ENCODE measurements at places on chromosomes 6 and 20.

GRCh38 chr6:166559211-166559610 is 27.3 kb downstream of the RAMACL start:
- DNase-seq, result no peak

GRCh38 chr20:33262658-33263065 is 20.4 kb upstream of the BPIFB1 start:
- DNase-seq, result peak; percentile 51

DNA sequence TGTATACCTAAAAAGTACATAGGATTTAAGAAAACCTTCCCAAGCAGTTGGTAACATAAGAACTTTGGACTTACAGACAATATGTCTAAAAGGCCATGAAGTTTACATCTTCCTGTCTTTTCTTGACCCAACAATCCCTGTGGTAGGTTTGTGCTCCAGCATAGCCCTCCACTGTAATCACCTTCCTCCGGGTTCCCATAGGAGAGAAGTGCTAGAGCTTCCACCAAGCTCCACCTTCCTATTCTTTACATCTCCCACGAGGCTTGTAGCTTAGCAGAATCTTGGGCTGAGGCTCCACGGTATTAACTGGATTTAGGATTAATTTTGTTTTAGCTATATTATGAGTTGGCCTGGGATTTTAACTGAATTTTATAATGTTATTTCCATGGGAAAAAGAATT is 23.3 kb downstream of the ADGRG6 start:
- no peak for DNase-seq

- DNase-seq, result no peak
These were observed 16.0 kb downstream of the DSE start for GRCh38 chr6:116386581-116387299.

DNA sequence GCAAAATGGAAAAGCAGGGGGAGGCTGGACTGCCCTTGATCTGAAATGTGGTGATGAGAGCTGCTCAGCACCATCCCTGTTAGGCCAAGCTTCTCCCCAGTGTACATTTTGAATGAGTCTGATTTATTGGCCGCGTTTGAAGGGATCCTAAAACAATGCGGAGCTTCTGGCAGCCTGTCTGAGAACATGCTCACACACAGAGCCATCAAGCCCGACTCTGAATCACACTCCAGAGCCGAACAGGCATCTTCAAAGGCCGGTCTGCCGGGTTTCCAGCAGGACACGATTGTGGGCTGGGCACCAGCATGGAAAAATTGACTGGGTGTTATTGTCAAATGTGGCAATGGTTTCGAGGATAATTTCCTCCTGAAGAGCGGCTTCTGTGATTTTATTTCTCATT is 235.9 kb downstream of the TFAP2C start:
- no peak for DNase-seq

DNA sequence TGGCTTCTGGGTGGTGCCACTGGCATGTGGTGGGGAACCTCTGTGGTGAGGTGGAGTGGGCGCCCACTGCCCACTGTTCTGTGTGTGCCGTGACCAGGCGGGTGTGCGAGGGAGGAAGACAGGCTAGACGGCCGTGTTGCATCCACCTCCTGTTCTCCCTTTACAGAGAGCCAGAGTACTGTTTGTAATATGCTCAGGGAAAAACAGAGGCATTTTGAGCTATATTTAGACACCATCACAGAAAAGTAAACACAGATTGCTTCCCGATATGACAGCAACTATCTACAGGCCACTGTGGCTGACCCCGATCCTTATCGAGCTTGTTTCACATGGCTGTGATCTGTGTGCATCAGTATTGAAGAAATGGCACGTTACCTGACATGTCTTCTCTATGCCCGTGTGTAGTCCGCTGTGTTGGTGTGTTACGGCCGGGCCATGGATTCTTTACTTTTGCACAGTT is 45.6 kb downstream of the ARID1B start:
- no peak for DNase-seq

GRCh38 chr6:19721766-19722377 is 115.3 kb upstream of the ID4 start:
- DNase-seq, result no peak

DNA sequence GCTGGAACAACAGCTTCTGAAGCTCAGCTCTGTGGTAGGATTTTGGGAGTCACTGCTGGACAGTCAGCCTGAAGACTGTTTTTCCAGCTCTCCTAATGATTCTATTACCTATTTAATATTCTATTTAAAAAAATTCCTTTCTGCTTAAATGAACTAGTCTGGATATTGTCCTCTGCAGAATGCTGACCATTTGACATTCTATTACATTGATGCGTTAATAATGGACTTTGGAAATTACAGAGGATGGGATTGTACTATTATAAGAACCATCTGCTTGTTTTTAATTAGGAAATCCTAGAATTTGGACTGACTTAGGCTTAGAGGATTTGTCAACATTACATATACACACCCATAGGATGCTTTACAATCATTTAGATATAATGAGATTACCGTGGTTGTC is 19.7 kb downstream of the LRP11 start:
- DNase-seq, result no peak

GRCh38 chr20:24985802-24986201 is 6.7 kb downstream of the APMAP start:
- DNase-seq, result no peak

DNA sequence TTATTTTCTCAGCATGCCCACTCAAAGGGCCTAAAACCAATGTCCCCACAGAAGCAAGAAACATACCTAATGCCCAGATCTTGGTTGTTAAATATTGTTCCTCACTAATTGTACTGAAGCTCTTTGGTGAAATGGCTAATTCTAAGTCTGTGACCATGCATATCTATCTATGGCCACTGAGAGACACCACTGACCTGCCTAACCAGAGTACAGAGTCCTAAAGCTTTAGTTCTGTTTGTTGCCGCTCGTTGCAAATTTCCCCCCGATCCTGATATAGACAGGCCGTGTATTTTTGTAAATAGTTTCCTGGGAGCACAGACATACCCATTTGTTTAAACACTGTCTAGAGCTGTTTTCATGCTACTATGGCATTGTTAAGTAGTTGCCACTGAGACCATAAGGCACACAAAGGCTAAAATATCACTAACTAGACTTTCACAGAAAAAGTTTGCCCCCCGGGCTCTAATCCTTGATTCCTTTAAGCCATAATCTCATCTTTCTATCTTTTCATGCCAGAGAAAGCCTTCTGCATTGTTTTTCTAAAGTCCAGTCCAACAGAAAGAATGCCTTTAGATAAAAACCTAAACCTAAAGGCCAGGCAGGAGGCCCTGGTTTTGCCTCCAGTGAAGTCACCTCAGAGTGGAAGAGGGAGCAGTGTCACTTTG is 48.7 kb downstream of the DNAAF9 start:
- no peak for DNase-seq

- DNase-seq, result no peak
These were observed 110.5 kb downstream of the KIF16B start for GRCh38 chr20:16462711-16463110.

DNA sequence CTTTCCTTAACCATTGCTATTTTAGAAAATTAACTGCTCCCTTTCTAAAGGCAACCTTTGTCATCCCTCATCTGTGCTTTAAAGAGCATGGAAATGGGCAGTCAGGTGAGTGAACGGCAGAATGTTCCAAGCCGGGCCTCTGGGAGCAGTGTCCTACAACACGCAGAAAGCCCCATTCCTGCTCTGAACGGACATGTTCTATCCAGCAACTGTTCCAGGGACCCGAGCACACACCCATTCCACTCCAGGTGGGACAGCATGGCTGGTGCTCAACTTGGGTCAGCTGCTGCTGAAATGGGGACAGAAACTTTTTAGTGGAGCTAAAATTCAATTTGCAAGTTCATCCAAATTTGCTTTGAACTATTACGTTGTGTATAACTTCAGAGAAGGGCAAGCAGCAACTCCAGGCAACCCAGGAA is 26.7 kb downstream of the DIDO1 start:
- DNase-seq, result no peak

DNA sequence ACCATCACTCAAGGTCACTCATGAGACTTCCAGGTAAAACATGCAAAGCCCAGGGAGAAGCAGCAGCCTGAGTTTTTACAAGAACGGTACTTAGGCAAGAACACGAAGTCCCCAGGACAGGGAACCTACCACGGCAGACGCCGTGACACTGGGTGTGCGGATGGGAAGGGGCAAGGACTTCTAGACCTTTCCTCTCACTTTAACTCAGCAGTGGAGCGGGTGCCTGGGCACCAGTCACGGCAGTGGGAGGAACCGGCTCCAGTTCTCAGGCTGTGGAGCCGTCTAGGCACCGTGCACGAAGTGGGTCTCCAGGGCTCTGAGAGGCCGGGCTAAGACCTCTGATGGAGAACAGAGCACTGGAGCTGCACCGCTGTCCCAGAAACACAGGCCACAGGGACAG is 2.5 kb downstream of the ZBTB46 start:
- DNase-seq, result no peak

DNA sequence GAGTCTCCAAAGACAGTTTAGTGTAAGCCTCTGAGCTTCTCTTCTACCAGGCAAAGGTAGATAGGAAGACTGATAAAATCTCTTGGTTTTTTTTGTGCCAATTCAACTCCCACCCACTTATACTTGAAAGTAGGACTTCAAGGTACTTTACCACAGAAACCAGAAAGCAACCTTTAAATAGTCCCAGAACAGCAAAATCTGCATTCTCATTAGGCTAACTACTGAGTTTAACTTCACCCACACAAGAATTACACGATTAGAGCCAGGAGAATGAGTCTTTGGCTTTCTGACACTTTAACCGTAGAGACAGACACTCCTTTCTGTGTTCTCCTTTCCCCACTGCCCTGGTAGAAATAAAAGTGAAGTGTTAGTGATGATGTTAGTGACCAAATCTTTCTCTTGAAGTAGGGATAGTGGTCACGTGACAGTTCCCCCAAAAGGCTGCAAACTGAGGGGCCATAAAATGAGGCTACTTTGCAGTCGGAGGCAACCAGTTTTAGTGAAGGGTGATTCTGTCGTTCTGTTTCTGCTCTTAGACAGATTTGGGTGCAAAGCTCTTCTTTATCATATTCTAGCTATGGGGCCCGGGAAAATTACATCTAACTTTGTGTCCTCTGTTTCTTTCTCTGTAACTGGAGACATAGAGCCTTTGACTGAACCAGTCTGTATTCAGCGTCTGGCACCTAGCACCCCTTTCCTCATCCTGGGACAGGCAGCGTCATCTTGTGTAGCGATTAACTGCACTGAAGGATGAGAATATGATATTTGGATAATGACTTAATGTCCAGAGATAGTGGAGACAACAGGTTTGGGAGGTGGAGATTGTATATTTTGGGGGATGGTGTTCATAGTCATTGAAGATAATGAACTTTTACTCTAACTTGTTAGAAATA is 206.4 kb upstream of the CITED2 start:
- DNase-seq, result no peak

GRCh38 chr6:159217595-159218275 is 48.5 kb downstream of the FNDC1 start:
- peak; percentile 36 for DNase-seq

DNA sequence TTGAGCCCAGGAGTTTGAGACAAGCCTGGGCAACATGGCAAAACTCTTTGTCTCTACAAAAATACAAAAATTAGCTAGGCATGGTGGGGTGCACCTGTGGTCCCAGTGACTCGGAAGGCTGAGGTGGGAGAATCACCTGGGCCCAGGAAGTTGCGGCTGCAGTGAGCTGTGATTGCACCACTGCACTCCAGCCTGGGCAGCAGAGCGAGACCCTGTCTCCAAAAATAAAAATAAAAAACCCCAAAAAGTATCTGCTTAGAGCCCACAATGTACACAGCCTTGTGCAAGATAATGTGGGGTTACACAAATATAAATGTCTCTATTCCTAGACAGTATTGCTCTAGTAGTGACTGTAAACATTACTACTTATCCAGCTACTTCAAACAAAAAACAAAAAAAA is 5.9 kb downstream of the ESF1 start:
- no peak for DNase-seq

DNA sequence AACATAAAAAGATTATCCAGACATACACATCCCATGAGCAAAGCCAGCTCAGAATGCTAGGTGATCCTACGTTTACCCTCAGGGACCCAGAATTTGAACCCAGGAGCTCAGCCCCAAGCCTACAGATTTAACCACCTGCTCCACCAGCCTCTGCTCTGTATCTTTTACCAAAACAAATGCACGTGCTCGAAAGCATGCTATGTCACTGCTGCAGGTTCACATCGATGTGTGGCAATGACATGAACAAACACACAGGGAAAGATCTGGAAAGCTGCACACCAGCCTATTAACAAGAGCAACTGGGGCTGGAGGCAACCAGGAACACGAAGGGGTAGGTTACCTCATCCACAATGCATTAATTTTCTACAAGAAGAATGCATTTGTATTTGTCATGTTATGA is 32.1 kb downstream of the PREX1 start:
- DNase-seq, result no peak

DNA sequence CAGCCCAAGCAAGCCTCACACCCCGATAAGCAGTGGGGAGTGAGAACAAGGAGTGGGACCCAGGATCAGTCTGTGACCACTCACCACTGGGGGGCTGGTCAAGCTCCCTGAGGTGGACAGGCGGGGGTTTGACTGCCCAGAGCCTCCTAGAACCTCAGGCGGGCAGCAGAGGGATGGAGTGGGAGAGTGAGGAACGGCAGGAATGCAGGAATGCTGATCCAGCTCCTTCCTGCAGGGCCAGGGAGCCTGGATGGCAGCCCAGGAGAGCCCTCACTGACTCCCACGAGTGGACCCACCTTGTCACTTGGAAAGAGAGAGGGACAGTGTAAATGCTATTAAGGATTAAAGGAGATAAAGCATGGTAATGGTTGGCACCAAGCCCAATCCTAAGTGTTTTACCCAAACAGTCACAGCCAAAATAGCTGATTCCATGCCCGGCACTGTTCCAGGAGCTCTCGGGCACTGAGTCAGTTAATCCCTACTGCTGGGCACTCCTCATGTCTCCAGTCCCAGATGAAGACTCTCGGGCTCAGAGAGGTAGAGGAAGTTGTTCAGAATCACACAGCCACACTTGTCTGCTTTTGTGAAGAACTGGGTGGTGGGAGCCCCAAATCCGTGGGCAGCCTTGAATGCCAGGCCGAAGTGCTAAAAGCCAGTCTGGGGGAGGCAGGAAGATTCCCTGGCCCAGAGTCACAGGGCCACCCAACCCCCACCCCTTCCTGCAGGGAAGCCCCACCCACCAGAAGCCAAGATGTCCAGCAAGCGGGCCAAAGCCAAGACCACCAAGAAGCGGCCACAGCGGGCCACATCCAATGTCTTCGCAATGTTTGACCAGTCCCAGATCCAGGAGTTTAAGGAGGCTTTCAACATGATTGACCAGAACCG is 3.1 kb downstream of the MYL9 start:
- DNase-seq, result no peak

- no peak for DNase-seq
These were observed 132.5 kb downstream of the EPM2A start for GRCh38 chr6:145602726-145603326.

GRCh38 chr6:52937908-52938307 is 28.4 kb upstream of the GSTA3 start:
- DNase-seq, result no peak

DNA sequence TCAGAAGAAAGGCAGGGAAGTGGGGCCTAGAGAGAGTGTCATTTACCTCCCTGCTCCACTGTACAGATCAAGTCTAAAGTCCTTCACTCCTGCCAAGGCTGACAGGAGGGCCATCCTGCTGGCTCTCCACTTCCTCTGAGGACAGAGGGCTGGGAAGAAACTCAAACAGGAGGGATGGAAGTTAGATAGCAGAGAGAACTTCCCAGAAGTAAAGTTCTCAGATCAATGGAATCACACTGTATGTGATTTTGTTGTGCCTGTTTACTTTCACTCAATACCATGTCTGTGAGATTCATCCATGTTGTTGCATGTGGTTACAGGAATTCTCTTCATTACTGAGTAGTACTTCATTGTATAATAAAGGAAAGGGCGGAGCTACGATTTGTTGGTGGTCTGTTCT is 32.3 kb upstream of the ZFAND3 start:
- DNase-seq, result no peak

Measured in hindlimb muscle (tissue), 1 donor.